ENCODE measurements at places on chromosomes 12 and 14.

GRCh38 chr14:22846811-22847307, 10.5 kb downstream of the MMP14 start:
- no peak for DNase-seq

GRCh38 chr14:89013098-89013504, 188.7 kb downstream of the TTC8 start:
- DNase-seq, result peak; percentile 8

DNA sequence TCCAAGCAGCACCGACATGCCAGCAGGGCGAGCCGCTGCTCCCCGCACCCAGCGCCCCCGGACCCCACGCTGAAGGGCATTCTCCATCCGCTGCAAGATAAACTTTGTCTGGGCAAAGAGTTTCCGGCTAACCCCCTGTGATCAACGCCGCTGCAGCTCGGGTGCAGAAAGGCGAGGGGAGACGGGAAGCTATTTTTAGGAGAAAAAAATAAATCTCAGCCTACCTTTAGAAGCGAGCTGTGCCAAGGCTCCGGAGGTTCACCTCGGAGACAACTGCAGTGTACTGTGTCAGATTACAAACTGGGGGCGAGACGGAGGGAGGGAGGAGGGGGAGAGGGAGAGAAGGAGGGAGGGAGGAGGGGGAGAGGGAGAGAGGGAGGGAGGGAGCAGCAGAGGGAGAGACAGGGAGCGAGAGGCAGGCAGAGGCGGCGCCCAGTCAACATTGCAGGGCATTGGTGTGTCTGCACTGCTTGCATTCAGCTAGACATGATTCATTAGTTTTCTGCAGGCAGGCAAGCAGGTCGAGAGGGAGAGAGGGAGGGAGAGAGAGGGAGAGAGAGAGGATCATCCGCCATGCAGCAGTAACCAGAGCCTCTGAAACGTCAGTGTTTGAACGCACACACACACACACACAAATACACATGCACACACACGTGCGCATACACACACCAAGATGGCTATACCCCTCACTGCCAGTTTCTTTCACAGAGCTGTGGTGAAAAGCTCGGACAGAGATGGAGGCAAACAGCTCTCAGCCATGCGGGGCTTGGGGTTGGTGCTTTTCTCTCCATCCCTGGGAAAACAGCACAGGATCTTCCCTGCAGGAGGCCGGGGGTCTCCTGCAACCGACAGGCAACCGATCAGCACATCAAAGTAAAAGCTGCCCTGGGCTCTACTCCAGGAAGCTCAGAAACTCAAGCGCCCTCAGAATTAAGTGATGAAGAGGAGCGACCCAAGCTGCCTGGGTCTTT, at the start of gene RIMBP2:
TSS of gene RIMBP2 (minus strand) at position 302 of the 971 bp plus-strand sequence. CDS start 237,286 bp downstream, outside the sequence.
- DNase-seq, result no peak

DNA sequence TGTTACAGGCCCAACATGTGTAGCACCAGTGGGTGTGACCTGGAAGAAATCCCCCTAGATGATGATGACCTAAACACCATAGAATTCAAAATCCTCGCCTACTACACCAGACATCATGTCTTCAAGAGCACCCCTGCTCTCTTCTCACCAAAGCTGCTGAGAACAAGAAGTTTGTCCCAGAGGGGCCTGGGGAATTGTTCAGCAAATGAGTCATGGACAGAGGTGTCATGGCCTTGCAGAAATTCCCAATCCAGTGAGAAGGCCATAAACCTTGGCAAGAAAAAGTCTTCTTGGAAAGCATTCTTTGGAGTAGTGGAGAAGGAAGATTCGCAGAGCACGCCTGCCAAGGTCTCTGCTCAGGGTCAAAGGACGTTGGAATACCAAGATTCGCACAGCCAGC, 8.6 kb downstream of the BCL2L14 start:
- DNase-seq, result no peak

DNA sequence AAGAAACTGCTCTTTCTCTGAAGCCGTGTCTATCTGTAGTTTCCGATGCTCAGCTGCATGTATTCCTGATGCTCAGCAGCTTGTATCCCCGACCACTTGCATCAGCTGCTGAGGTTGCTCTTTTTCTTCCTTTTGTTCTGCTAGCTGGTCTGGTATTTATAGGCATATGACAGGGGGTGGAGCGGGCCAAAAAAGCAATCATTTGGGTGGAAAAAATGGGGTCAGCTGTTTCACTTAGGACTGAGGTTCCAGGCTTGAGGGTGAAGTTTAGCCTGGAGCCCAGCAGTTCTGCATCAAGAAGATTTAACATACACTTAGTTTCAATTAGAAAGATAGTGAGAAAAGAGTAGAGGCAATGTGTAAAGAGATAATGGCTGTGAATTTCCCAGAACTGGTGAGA, 23.6 kb upstream of the AMN1 start:
- DNase-seq, result no peak

DNA sequence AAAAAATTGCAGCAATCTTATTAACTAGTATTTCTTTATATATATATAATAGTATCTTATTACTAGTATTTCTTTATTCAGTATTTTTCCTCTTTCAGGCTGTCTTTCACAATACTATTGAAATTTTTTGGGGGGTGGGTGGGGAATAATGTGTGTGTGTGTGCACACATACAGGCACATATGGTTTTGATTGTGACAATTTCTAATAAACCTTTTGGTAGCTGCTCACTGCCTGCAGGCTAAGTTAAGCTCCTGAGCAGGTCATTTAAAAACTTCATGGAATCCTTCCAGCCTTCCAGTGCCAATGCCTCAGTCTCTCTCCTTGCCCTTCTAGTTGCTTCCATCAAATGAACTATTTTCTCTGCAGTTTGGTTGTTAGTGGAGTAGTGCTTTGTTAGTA, 490.1 kb downstream of the PCNX1 start:
- no peak for DNase-seq

GRCh38 chr12:60616400-60616799, 1020.6 kb downstream of the SLC16A7 start:
- no peak for DNase-seq
